ENCODE measurements at places on chromosomes 5 and 9.

GRCh38 chr5:105874316-105874715, 1796.4 kb downstream of the EFNA5 start:
- no peak for DNase-seq

GRCh38 chr9:74369844-74370243, 127.3 kb upstream of the RORB start:
- no peak for DNase-seq

DNA sequence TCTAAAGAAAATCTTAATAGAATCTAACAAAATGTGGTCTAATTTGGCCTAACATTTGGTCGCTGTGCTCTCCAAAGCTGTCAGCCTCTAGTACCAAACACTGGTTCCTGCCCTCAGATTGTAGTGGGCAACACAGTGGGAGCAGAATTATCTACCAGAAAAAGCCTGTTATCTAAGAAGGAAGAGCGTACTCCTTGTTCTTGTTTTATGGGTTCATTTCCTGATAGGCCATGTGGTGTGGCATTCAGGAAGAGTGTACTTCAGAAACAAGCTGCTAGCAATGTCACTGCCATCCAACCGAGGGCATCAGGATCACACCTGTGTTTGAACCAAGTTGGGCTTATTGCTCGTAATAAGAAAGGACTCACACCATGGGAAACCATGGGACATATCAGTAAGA, 487.9 kb upstream of the DAP start:
- DNase-seq = no peak

DNA sequence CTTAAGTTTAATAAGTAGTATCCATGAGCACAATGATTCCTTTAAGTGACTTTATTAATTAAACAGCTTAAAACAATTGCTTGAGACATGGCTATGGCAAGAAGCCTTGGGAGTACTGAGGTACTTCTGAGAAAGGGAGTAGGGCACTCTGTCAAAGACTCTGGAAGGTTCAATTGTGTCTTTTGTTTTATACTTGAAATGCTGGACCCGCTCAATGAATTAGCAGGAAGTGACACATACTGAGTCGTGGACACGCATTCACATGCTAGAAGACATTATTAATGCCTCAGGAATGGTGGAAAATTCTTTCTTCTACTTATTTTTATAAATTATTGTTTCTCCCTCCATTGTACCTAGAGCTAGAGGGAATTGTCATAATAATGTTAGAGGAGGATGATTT, 347.3 kb upstream of the ZNF608 start:
- DNase-seq = no peak

- DNase-seq = no peak
These were observed 529.1 kb upstream of the BRINP1 start for GRCh38 chr9:119898316-119898715.

DNA sequence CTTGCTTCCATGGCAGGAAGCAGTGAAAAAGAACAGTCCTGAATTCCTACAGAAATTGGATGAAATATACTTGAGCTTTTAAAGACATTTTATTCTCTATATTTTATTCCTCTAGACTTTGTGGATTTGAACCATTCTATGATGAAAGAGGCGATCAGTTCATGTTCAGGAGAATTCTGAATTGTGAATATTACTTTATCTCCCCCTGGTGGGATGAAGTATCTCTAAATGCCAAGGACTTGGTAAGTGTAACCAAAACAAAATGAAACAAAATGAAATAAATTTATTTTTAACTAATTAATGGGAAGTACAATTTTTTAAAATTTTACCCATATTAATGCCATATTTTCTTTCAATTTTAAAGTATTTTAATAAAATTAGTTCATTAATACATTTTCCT, 34.1 kb downstream of the STARD4 start:
- peak; percentile 45 for DNase-seq

GRCh38 chr5:107531308-107531707, 139.4 kb downstream of the EFNA5 start:
- DNase-seq = no peak

GRCh38 chr5:74201334-74202081, 439.0 kb downstream of the ENC1 start:
- no peak for DNase-seq

GRCh38 chr5:50822761-50823160, 156.3 kb downstream of the PARP8 start:
- DNase-seq = no peak

DNA sequence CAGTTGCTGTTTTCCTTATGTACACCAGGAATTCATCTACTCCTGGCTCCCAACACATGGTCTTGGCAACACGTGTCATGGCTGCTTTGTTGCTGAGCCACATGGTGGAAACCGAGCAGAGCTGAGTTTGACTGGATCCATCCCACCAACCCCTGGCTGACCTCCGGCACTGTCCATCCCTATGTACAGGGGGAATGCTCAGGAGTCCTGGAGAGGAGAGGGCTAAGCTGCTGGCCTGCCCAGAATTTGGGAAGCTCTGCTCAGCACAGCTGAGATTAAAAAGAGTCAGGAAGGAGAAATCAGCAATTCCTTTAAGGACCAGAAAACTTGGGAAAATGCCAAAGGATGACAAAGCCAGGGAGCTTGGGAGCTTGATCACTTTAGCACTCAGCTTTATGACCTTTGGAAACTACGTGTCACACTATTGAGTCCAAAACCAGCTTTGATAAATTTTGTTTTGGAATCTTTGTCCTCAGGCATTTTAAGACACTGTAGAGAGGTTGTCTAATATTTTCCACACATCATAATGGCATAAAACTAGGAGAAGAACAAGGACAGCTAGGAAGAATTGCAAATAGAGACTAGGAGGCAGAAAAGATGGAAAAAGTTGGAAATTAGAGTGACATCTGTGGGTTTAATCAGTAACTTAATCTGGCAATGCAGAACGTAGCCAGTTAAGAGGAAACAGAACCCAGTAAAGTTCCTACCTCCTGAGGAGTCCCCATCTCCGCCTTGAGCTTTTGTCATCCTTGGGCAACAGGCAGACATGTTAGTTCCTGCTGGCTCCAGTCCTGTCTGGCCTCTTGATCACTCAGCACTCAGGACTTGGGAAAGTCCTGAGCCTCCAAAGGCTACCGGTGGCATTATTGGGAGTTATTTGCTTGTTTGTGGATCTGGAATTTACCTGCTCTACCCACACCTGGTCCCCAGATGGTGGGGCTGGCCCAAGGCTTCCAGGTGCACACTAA, 62.5 kb upstream of the PLPP1 start:
- DNase-seq = no peak

DNA sequence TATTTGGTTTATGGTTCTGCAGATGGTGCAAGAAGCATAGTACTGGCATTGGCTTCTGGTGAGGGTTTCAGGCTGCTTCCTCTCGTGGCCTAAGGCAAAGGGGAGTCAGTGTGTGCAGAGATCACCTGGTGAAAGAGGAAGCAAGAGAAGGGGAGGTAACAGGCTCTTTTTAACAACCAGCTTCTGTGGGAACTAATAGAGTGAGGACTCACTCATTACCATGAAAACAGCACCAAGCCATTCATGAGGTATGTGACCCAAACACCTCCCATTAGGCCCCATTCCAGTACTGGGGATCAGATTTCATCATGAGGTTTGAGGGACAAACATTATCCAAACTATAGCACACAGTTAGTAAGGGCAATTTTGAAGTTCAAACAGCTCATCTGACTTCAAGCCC, 263.5 kb downstream of the TMEM38B start:
- no peak for DNase-seq

- DNase-seq = no peak
These were observed 371.8 kb upstream of the PTGER4 start for GRCh38 chr5:40307920-40308319.

GRCh38 chr5:69011910-69012309, 81.9 kb upstream of the SLC30A5 start:
- no peak for DNase-seq

DNA sequence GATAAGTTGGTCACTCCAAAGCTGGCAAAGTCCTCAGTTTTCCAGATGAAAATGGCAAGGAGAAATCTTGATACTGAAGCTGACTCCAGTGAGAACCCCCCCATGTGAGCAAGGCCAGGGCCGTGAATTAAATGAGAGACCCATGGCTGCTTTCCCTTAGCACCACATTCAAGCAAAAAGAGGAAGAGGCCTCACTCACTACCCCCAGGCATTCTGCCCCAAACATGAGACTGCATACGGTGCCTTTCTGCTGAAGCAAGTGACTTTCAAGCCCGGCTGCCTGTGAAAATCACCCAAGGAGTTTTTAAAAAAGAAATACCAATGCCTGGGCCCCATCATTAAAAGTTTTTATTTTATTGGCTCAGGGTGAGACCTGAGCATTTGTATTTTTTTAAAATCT, 66.9 kb downstream of the TMEM252 start:
- no peak for DNase-seq

GRCh38 chr9:33858423-33858822, 41.5 kb downstream of the UBE2R2 start:
- DNase-seq = no peak

DNA sequence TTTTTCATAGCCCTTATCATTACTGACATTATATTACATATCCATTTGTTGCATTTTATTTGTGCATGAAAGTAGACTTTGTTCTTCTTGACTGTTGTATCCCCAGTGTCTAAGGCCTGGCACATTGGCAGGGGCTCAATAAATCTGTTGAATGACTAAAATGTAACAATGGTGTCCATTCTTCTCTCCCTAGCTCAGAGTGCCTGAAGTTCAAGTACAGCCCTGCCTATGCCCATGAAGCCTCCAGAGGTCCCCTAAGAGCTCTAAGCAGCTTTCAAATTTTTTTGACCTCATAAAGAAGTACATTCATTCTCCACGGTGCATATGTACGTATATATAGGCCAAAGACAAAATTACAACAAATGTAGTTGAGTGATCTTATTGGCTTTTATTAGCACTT, 4.2 kb upstream of the BSPRY start:
- DNase-seq = no peak

DNA sequence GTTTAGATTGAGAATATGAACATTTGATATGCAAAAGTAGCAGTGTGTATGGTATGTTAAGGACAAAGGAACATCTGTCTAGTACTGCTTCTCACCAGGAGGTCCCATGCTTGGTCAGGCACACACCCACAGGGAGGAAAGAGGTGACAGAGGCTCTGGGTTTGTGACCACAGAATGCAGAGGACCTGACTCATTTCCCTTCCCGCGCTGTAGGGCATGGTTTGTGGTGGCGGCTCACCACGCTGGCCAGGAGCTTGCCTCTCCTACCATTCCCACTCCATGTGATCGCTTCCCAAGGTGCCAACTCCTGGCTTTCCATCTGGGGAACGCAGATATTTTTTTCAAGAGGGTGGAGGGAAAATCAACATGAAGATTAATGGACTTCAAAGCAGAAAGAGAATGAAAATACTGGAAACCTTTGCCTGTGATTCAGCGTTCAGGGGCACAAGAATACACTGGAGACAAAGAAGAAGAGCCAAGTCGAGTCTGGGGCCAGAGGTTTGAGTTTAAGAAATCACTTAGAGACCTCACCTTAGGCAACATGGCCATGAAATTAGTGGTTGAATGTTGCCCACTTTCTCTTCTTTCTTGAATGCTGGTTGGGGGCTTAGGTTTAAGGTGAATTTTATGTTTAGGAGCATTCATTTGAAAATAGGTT, 477.8 kb downstream of the CCDC171 start:
- no peak for DNase-seq
